Iris pigment epithelial cell (primary cell): ENCODE measurements at places on chromosomes 16 and 17.
A peak's percentile ranks its signal among the peaks of the same experiment; 100 is the strongest.

DNA sequence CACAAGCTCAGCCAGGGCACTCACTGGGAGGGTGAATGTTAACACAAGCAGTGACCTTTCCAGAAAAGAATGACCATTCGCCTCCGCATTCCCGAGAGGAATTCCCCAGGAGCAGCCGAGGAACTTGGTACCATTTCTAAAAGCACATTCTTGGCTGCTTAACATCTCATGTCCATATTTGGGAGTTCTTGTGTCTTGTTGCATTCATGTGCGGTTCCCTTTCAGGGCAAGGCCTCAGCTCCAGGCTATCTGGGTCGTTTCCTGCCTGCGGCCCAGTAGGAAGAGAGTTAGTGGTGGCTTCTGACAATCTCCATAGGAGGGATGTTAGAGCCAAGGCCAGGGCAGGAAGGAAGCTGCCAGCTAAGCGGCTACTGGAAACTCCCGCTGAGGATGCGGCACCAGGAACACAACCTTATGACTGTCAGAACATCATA lies 27.8 kb upstream of the MEAK7 start:
- DNase-seq: peak; percentile 90

DNA sequence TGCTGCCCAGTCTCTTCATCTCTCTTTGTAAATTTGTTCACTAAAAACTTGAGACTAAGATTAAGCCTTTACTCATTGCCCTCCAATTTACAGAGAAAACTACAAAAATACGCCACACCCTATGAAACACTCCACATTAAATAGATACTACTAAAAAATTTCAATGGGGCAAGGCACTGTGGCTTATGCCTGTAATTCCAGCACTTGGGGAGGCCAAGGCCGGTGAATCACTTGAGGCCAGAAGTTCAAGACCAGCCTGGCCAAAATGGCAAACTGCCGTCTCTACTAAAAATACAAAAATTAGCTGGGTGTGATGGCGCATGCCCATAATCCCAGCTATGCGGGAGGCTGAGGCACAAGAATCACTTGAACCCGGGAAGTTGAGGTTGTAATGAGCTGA lies 3.8 kb downstream of the UBE2O start:
- DNase-seq: no peak

- no peak for DNase-seq
These were observed 21.4 kb upstream of the TIMP2 start for GRCh38 chr17:78946631-78947030.

DNA sequence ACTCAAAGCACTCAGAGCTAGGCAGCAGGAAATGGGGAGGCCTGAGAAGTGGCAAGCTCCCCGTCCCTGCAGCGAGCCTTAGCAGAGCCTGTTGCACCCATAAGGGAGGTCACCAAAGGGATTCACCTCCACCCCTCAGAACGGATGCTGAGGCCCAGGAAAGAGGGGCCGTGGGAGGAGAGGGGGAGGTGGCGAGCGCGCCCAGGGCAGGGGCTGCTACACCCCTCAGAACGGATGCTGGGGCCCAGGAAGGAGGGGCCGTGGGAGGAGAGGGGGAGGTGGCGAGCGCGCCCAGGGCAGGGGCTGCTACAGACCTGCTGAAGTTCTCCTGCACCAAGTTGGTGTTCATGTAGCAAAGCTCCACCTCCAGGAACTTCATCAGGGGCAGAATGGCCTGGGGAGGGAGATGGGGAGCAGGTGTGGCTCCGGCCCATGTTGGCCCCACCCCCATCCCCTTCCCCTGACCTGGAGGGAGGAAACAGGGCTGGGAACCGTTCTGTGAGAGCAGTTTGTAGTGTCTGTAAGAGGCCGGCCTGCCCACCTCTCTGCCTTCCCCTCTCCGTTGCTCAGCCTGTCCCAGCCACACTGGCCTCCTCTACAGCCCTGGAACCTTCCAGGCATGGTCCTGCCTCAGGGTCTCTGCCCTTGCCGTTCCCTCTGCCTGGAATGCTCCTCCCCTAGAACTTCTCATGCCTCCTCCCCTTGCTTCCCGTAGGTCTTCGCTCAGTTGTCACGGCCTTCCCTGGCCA lies 11.4 kb downstream of the UNC13D start:
- DNase-seq: no peak

DNA sequence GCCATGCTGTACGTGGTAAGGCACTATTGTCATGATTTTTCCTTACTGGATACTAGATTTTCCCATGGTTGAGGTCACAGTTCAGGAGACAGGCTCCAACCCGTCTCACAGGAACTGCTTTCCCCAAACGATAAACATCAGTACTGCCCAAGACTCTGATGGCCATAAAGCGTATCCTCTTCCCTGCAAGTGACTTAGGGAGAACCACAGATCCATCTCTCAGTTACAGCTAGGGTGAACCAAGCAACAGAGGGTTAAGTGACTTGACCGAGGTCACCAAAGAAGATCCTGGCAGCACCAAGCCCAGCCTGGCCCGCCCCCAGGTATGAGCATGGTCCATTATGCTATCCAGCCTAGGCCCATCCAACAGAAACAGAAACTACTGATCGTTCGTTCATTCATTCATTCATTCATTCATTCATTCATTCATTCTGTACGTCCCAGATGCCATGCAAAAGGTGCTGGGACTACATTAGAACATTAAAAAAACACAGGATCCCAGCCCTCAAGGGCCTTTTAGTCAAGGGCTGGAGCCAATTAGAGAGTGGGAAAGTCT lies 31.0 kb downstream of the MYH11 start:
- DNase-seq: no peak
